ENCODE measurements at places on chromosomes 2 and 18. TPM values are rescaled to one million over a fixed set of nuclear protein-coding genes. Genes with fewer than 3 reads are reported as not detected.

GRCh38 chr2:239962890-239963591 is 62.1 kb downstream of the NDUFA10 start:
- no peak for DNase-seq
- H3K27ac ChIP-seq: no peak overlapping the region
- H3K27me3 ChIP-seq: no peaks in the 10 kb centered on the region
- peaks cover 35% of the 10 kb centered on the region for H3K36me3 ChIP-seq
- H3K4me3 ChIP-seq: no peak overlapping the region

DNA sequence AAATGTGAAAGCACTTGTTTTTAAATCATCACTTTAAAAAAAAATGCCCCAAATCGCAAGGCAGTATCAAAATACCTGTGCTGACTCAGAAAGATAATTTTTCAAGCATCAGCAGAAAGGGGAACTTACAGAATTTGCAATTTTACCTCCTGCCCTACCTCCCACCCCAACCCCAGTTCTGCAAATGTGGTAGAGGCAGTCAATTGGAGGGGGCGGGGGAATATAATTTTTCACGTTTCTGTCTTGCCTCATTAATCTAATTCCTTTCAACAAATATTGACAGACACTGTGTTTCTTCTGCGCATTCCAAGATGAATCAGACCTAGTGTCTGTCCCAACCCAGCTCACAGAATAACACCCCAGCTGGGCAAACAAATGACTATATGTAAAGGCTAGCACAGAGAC is 76.8 kb downstream of the ALPK2 start:
- H3K4me3 ChIP-seq: no peak overlapping the region
- peaks cover 47% of the 10 kb centered on the region for H3K4me1 ChIP-seq
- no peaks in the 10 kb centered on the region for H3K36me3 ChIP-seq
- peak; percentile 56 for DNase-seq
- no peaks in the 10 kb centered on the region for H3K27me3 ChIP-seq
- peak overlapping the region; percentile 11 for H3K27ac ChIP-seq

GRCh38 chr2:156845806-156846558 is 409.8 kb downstream of the GPD2 start:
- no peaks in the 10 kb centered on the region for H3K27me3 ChIP-seq
- H3K27ac ChIP-seq: no peak overlapping the region
- DNase-seq: no peak
- no peak overlapping the region for H3K4me3 ChIP-seq
- H3K36me3 ChIP-seq: no peaks in the 10 kb centered on the region

DNA sequence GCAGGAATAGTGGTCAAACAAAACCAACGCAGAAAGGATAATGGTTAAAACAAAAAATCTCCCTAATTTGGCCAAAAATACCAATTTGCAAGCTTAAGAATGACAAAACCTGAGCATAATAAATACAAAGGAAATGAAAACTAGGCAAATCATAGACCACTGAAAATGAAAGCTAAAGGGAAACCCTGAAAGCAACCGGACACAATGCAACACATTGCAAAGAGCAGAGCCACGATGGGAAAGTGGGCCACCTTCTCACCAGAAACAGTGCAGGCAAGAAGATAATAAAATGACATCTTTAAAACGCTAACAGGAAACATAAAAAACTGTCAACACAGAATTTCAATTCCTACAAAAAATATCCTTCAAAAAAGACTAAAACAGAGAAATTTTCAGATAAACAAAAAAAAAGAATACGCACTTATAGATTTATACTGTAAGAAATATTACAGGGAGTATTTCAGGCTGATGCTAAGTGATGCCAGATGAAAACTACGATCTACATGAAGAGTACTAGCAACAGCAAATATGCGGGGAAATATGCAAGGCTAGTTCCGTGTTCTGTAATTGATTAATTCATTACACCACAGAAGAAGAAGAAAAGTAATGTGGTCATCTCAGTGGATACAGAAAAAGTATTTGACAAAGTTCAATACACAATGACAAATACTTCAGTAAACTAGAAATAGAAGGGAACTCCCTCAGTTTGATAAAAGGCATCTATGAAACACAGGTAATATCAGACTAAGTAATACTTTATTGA is 239.5 kb downstream of the L3MBTL4 start:
- no peak for DNase-seq
- H3K4me3 ChIP-seq: no peak overlapping the region
- H3K27ac ChIP-seq: no peak overlapping the region
- no peaks in the 10 kb centered on the region for H3K27me3 ChIP-seq
- H3K36me3 ChIP-seq: no peaks in the 10 kb centered on the region

- no peak overlapping the region for H3K27ac ChIP-seq
- H3K4me3 ChIP-seq: no peak overlapping the region
- peak; percentile 60 for DNase-seq
- peaks cover 18% of the 10 kb centered on the region for H3K4me1 ChIP-seq
- no peaks in the 10 kb centered on the region for H3K27me3 ChIP-seq
Observed at GRCh38 chr18:49227441-49228165, 232.8 kb downstream of the DYM start.

DNA sequence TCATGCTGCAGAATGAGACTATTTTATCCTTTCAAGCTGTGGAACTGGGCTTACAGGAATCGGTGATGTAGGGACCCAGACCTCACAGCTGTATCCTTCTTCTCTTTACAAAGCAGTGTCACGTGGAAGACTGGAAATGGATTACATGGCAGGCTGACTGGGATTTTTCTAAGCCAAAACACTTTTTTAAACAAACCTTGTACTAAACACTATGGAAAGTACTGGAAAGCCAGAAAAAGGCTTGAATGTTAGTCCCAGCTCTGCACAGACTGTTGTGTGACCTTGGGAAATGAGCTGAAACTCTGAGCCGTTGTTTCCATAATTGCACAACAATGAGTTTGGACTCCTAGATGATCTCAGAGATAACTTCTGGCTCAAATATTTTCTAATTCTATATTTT is 7.6 kb upstream of the ADAM23 start:
- DNase-seq: no peak
- no peak overlapping the region for H3K4me3 ChIP-seq
- H3K27me3 ChIP-seq: peaks cover 31% of the 10 kb centered on the region
- no peak overlapping the region for H3K27ac ChIP-seq

Gene MOCOS
- 0.11 TPM for total RNA-seq

Gene TCF23
- 0.02 TPM for total RNA-seq

Gene UGT1A8
- not detected for total RNA-seq

Gene EVX2
- total RNA-seq: not detected

All from activated CD4-positive, alpha-beta T cell treated with anti-CD3 and anti-CD28 coated beads for 36 hours (primary cell).